ENCODE measurements at places on chromosomes 4 and X.
A peak's percentile ranks its signal among the peaks of the same experiment; 100 is the strongest.

GRCh38 chr4:156496797-156497196 is 474.8 kb downstream of the PDGFC start:
- no peak for DNase-seq

GRCh38 chr4:157128395-157128794 is 52.4 kb downstream of the GLRB start:
- DNase-seq: peak; percentile 0

- DNase-seq: no peak
Measured at GRCh38 chr4:72629540-72629939, 60.5 kb upstream of the ADAMTS3 start.

DNA sequence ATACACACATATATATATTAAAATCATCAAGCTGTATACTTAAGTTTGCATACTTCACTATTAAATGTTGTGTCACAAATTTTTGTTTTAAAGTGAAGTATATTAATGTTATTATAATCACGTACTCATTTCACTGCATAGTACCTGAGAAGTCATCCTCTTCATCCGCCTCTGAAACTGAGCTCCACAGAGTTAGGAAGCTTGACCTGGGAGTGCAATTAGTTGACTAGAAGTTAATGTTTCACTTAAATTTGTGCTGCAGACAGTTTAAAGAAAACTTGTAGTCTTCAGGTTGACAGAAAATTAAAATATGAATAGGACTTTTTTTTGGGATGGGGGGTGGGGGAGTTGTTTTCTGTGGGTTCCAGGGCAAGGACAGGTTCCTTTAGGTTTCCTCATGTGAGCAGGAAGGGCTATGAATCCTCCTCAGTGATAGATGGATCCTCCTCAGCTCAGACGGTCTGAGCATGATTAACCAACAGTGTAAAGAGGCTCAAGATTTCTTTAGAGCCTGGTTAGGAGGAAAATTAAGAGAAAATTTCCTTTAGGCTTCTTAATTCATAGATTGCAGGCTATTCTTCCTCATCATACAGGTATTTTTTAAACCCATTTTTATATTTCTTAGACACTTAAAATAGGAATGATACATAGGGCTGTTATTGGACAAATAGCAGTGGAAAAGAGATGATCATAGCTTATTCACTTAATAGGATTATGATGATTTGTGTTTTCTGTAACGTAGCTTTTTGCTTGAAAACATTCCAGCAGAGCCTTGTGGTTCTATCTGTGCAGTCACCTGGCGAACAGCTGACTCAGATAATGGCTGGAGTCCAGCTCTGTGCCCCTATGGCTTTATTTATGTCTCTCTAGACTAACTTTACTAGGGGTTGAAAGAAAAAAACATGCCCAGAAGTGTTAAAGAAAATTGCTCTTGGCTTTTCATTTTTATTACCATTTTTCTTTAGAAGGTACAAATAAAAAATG is 102.7 kb downstream of the SLC4A4 start:
- DNase-seq: no peak

GRCh38 chr4:82706349-82707000 is 92.1 kb downstream of the SCD5 start:
- DNase-seq: no peak

- DNase-seq: no peak
Measured at GRCh38 chr4:73721909-73722308, 18.5 kb upstream of the CXCL8 start.

DNA sequence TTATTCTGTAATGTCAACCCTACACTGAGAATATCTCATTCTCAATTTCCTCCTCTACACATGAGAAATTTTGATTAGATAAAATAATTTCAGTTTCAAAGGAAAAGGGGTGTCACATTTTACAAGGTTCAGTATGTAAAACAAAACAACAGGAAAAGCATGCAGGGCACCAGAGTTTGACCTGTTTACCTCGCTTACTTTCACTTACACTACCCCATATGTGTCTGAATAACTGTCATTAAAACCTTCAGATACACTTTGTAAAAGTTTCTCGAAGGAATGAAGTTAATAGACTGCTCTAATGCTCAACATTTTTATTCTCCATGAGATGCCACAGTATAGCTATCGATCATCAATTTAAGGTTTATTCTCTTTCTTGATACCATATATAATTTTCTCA is 12.3 kb upstream of the PCDH10 start:
- no peak for DNase-seq

DNA sequence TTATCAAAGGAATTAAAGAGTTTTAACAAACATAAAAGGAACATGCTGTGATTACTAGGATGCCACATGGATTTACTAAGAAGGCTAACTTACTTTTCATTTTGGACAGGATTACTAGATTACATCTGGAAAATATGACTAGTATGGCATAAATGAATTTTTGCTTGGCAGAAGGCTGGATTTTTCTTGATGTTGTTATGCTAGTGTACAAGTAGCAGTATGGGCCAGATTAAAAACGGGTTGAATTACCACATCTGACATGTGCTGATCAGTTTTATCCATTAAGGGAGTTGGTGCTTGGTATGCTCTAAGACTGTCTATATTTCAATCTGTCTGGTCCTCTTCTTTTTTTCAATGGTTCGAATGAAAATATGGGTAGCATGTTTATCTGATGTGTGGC is 70.5 kb downstream of the JADE1 start:
- DNase-seq: no peak

- no peak for DNase-seq
Measured at GRCh38 chr4:10285028-10285427, 168.4 kb upstream of the WDR1 start.

DNA sequence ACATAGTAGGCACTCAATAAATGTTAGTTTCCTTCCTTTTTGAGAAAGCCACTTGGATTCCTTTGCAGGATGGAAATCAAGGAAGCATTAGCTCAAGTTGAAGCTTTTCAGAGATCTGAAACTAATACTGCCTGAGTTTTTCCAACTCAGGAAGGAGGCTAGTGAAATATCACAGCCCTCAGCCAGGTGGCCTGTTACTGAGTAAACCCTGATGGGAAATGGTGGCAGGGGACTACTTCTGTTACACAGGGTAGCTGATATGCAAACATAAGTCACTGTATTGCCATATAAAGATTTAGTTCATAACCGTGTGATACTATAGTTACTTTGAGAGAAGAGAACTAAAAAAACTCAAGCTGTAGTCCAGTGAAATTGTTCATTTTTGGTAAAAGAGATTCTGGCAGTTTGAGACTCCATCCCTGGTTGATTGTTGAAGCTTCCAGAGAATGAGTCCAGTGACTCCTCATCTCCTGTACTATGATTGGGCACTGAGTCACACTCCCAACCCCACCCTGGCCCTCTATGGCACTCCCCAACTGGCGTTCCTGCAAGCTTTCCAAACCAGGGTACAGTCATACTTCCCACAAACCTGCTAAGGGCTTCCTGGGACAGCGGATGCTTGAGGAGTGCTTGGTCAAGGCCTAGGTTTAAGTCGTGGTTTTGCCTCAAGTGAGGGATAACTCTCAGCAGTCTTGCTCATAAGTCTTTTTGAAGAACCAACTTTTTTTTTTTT is 81.8 kb downstream of the MID1IP1 start:
- no peak for DNase-seq

DNA sequence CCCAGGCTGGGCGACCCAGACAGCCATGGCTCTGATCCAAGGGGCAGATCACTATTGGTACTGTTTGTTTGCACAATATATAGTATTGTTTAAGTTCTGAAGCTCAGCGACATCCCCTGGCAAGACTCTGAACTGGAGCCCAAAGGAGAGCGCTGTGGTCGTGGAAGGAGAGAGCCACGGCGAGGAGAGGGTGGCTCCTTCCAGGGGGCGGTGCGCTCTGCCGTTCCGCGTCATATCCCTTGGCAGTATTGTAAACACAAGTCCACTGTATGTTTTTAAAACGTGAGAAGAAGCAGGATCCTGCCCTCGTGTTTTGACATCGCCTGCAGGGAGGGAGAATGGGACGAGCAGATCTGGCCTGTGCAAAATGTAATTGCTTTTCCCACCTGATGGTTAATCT is 185.5 kb downstream of the RAB28 start:
- no peak for DNase-seq

- DNase-seq: no peak
Measured at GRCh38 chrX:6498324-6498723, 36.6 kb downstream of the VCX3A start.

- no peak for DNase-seq
Measured at GRCh38 chrX:120512627-120513026, 43.5 kb upstream of the LAMP2 start.

GRCh38 chr4:53535567-53535966 is 55.7 kb downstream of the LNX1 start:
- no peak for DNase-seq

- DNase-seq: no peak
Measured at GRCh38 chr4:142473218-142473959, 372.7 kb downstream of the INPP4B start.

GRCh38 chr4:16192631-16193518 is 33.4 kb downstream of the TAPT1 start:
- no peak for DNase-seq

DNA sequence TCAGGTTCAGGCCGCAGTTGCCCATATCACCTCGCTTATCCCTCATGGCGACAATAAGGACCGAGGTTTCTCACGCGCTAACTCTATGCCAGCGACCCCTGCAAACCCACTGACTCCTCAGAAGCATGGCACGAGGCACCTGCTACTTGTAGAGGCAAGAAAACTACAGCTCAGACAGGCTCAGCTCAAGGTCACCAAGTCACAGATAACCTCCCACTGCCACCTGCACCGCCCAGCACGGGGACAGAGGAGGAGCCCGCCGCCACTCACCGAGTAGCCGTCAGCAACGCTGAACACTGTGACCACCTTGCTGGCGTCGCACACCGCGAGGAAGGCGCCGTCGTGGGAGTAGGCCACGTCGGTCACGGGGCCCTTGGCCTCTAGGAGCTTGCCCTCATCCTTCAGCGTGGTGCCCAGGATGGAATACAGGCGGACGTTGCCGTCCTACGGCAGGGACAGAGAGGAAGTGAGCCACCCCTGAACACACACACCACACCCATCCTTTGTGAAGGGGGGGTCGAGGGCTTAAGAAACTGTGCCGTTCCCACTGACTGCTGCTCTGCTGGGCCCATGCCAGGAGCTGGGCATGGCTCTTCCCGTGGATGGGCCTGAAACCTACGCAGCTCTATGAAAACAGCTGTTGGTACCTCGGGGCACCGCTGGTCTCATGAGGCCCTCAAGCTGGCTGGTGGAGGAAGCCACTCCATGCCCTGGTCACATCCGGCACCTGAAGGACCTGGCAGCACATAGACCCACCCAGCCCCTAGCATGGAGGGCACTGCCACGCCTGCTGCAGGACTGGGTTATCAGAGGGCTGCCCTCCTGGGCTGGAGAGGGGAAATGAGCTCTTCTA is 38.9 kb downstream of the WDR1 start:
- no peak for DNase-seq

- no peak for DNase-seq
Measured at GRCh38 chr4:176187624-176188023, 7.8 kb downstream of the SPATA4 start.

DNA sequence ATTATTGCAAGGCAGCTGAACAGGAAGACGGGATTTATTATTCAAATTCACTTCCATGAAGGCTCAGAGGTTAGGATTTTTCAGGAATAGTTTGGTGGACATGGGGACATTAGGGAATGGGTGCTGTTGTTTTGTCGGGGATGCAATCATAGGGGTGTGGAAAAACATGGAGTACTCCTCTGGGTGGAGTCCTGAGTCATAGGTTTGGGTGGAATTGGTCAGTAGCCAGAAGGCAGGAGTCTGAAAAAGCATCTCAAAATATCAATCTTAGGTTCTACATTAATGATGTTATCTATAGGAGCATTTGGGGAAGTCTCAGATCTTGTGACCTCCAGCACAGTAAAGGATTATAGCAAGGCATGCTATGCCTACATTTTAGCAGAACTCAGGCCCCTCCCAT is 14.5 kb upstream of the ETNPPL start:
- DNase-seq: no peak

GRCh38 chrX:37800717-37801116 is 20.9 kb downstream of the CYBB start:
- no peak for DNase-seq

DNA sequence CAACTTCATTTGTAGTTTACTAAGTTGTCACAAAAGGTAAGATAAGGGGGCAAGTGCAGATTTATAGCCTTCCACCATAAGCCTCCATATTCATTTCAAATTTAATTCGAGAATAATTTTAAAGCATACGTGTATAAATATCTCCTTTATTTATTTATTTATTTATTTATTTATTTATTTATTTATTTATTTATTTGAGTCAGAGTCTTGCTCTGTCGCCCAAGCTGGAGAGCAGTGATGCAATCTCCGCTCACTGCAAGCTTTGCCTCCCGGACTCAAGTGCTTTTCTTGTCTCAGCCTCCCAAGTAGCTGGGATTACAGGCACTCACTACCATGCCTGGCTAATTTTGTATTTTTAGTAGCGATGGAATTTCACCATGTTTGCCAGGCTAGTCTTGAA is 523.4 kb downstream of the FAT4 start:
- DNase-seq: no peak

DNA sequence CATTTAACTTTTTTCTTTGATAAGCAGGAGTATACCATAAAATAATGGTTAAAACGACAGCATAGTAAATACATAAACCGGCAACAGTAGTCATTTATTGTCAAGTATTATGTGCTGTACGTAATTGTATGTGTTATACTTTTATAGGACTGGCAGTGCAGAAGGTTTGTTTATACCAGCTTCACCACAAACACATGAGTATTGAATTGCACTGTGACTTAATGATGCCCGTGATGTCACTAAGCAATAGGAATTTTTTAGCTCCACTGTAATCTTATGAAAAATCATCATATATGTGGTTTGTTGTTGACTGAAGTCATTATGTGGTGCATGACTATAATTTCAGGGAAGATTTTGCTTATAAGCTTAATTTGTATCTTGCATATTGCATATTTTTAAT is 424.6 kb downstream of the PABPC4L start:
- DNase-seq: no peak

DNA sequence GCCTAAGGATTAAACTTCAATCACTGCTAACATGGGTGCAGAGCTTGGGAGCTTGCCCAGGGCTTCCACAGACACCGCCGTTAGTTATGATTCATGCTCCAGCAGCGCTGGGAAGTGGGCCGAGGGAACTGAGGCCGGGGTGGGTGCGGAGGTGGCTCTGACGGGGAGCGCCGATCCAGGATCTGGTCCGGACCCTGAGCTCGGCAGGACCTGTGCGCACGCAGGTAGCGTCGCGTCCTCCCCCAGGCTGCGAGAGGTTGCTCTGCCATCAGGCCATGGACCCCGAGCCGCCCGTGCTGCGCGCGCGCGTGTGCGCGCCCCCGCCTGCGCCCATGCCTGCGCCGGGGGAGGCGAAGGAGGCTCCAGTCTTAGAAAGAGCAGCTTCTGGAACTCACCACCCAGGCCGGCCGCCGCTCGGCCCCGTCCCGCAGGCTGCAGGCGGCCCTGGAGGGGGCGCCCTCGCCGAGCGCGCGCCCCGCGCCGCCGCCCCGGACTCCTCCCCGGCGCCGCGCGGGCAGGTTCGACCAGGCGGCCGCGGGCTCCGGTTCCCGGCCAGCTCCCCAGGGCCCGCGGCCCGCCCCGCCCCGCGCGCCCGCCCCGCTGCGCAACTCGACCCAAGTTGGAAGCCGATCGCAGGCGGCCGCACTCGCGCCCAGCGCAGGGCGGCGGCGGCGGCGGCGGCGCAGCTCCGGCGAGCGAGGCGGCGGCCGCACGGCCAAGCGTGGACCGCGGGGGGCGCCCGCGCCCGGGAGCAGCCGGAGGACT is 732 bp upstream of the ADRA2C start:
- peak; percentile 19 for DNase-seq
